ENCODE measurements at places on chromosomes 3 and 15. TPM values are rescaled to one million over a fixed set of nuclear protein-coding genes. Genes with fewer than 3 reads are reported as not detected.

DNA sequence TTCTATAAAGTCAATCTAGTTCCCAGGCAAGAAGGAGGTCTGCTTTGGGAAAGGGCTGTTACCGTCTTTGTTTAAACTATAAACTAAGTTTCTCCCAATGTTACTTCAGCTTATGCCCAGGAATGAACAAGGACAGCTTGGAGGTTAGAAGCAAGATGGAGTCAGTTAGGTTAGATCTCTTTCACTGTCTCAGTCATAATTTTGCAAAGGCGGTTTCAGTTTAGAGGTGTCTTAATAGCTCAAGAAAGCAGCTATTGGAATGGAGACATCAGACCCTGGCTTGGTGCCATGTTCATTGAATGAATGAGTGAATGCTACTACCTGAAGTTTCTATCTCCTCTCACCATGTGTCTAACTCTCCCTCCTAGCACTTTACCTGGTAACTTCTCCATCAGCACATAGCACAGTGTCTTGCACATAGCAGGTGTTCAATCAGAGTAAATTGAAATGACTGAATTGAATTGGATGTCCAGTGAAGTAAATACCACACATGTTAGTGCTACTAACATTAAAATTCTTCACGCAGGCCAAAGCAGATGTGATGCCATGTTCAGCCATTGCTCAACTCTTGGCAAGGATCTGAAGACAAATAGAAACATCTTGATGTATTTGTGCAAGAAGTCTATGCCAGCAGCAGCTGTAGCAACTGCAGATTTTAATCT, 28.2 kb downstream of the CLEC3B start:
- H3K27ac ChIP-seq, result peak overlapping the region; percentile 81
- H3K27me3 ChIP-seq, result no peaks in the 10 kb centered on the region
- H3K36me3 ChIP-seq, result no peaks in the 10 kb centered on the region
- H3K4me3 ChIP-seq, result no peak overlapping the region
- DNase-seq, result no peak
- H3K4me1 ChIP-seq, result peaks cover 37% of the 10 kb centered on the region

DNA sequence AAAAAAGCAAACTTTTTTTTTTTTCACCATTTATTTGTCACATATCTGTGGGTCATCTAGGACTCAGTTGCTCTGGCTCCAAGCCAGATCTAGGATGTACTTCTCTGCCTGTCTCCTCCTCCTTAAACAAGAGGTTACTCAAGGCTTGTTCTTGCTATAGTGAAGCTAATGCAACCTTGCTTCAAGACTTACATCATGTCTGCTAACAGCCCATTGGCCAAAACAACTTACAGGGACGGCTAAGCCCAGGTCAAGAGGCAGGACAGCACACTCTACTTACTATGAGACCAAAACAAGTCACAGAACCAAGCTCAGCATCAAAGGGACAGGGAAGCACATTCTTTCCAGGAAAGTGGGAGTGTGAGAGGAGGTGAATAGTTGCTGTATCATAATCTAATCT, 123.8 kb upstream of the BNIP2 start:
- no peak overlapping the region for H3K4me3 ChIP-seq
- H3K36me3 ChIP-seq, result no peaks in the 10 kb centered on the region
- H3K27me3 ChIP-seq, result peaks cover 13% of the 10 kb centered on the region
- no peaks in the 10 kb centered on the region for H3K4me1 ChIP-seq
- no peak for DNase-seq

- DNase-seq, result no peak
- H3K27me3 ChIP-seq, result peaks cover 12% of the 10 kb centered on the region
- peaks cover 4% of the 10 kb centered on the region for H3K4me1 ChIP-seq
- H3K4me3 ChIP-seq, result no peak overlapping the region
- H3K27ac ChIP-seq, result no peak overlapping the region
These were observed 13.9 kb downstream of the NR1I2 start for GRCh38 chr3:119795849-119796248.

CPA3 gene
- 2.1 TPM for total RNA-seq

GRCh38 chr3:136928240-136928639, 29.5 kb upstream of the IL20RB start:
- no peak overlapping the region for H3K27ac ChIP-seq
- no peak for DNase-seq
- H3K4me1 ChIP-seq, result peaks cover 10% of the 10 kb centered on the region
- no peaks in the 10 kb centered on the region for H3K27me3 ChIP-seq
- H3K36me3 ChIP-seq, result peaks cover 5% of the 10 kb centered on the region

KNL1 gene
- 3.5 TPM for total RNA-seq

DNA sequence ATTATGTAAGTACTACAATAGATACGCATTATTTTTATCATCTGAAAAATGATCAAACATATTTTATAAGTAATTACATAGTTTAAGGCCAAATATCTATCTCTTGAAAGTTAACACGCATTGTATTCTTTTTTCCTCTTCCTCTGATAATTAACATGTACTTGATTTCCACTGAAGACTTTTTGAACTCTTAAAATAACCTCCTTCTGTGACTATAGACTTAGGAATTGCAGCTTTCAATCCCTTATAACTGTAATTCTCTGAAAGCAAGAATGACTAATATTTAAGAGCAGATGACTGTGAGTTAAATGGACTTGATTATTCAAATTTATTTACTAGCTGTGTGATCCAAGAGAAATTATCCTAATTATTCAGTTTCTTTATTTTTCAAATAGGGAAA, 730.6 kb upstream of the NECTIN3 start:
- peaks cover 12% of the 10 kb centered on the region for H3K4me1 ChIP-seq
- DNase-seq, result peak; percentile 60
- H3K36me3 ChIP-seq, result no peaks in the 10 kb centered on the region

- H3K4me3 ChIP-seq, result no peak overlapping the region
- no peaks in the 10 kb centered on the region for H3K4me1 ChIP-seq
- H3K27me3 ChIP-seq, result no peaks in the 10 kb centered on the region
- DNase-seq, result no peak
These were observed 330.2 kb downstream of the OCA2 start for GRCh38 chr15:27768732-27769475.

OTOL1 gene
- total RNA-seq, result not detected

DNA sequence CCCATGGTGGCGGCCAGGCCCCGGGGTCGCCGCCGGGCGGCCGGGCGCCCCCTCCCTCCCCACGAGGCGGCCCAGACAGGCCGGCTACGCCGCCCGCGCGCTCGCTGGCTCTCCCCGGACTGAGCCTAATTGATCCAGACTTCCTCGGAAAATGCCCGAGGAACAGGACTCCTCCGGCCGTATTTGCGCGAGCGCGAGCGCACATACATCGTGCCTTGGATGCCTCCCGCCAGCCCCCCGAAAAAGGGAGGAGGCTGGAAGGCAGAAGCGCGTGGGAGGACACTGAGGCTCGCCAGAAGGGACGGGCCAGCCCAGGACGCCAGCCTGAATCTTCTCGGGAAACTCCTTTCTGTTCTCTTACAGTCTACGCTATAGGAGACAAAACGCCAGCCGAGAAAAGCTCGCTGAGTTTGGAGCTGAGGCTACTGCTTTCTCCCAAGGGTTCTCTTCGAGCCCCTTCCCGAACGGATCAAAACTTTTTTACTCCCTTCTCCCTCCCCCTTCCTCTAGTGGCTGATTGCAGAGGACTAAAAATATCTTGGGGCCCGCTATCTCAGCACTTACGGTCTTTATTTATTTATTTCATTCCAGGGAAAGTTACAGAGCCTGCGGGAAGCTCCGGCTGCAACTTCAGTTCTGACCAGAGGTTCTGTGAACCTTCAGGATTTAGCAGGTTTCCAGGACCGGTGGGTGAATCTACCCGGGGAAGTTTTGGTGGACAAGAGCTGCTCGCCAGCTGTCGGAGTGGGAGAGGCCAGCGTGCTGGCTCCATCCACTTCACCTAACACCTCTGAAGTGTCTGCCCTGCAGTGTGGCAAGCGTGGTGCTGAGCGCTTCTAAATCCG, at the start of gene PDZRN3:
Gene PDZRN3 (minus strand): TSS at position 121 of the 845 bp plus-strand sequence.
- peaks cover 35% of the 10 kb centered on the region for H3K4me1 ChIP-seq
- peak; percentile 95 for DNase-seq

GOLGA8N gene
- total RNA-seq, result 4.7 TPM

- H3K4me1 ChIP-seq, result no peaks in the 10 kb centered on the region
- no peaks in the 10 kb centered on the region for H3K36me3 ChIP-seq
- H3K27ac ChIP-seq, result no peak overlapping the region
- no peak overlapping the region for H3K4me3 ChIP-seq
These were observed 268.9 kb upstream of the KCNMB2 start for GRCh38 chr3:178267158-178267844.

DUOX2 gene
- total RNA-seq, result under 0.01 TPM

C2CD4A gene
- total RNA-seq, result under 0.01 TPM

CHST13 gene
- not detected for total RNA-seq

DNA sequence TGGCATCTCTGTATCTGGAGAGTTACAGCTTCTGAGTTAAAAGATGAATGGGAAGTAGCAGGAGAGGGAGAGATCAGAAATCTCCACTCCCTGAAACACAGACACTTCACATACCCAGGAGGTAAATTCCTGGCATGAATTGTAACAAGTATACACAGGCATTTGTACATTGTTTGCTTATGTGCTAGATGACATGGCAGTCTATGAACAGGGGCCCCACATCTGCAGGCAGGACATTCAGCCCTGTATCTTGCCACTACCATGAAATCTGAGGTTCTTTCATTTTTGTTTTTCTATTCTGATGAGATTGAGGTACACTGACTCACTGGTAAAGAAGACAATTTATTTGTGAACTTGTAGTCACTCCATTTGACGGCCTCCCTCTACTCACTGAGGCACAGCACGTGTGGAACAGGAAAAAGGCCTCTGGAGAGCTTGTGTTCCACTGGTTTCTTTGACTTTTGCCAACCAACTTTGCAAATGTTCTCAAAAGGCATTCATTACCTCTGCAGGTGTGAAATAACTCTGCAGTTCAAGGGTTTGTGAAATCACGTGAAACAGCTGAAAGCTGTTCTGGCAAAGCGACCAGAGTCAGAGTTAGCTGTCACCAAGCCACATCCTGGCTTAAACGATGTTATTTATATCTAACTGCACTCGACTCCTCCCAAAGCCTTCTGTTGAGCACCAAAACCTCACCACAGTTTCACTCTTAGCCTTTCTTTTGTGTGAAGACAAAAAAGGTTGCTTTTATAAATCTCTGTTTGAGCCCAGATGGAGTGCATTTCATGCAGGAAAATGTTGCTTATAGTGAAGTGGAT, 401.3 kb upstream of the CFAP20DC start:
- no peaks in the 10 kb centered on the region for H3K36me3 ChIP-seq
- no peaks in the 10 kb centered on the region for H3K27me3 ChIP-seq
- no peak overlapping the region for H3K27ac ChIP-seq
- no peak for DNase-seq
- no peak overlapping the region for H3K4me3 ChIP-seq
- peaks cover 2% of the 10 kb centered on the region for H3K4me1 ChIP-seq

GOLGA8H gene
- total RNA-seq, result under 0.01 TPM

DNA sequence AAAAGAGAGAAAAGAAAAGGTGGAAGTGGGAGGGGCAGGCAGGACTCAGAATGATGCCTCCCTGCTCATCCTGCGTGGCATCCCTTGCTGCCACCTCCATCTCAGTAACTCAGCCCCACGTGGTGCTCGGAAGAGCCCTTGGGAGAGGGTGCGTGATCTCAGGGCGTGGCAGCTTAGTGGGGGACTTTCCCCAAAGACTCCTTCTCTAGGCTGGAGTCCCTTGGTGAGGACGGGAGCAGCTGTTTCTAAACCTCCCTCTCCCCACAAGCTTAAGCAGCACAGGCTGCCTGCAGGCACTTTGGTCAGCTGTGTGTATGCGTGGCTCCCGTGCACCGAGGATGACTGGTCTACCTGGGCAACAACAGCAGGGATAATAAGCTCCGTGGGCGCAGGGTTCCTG, 7.4 kb upstream of the ANPEP start:
- no peak overlapping the region for H3K4me3 ChIP-seq
- peak overlapping the region; percentile 73 for H3K27ac ChIP-seq
- H3K36me3 ChIP-seq, result no peaks in the 10 kb centered on the region
- no peaks in the 10 kb centered on the region for H3K27me3 ChIP-seq
- H3K4me1 ChIP-seq, result peaks cover 46% of the 10 kb centered on the region

- no peaks in the 10 kb centered on the region for H3K36me3 ChIP-seq
- DNase-seq, result no peak
- H3K4me1 ChIP-seq, result no peaks in the 10 kb centered on the region
- no peak overlapping the region for H3K27ac ChIP-seq
- no peak overlapping the region for H3K4me3 ChIP-seq
These were observed 465.4 kb downstream of the GBE1 start for GRCh38 chr3:81295906-81296577.

DNA sequence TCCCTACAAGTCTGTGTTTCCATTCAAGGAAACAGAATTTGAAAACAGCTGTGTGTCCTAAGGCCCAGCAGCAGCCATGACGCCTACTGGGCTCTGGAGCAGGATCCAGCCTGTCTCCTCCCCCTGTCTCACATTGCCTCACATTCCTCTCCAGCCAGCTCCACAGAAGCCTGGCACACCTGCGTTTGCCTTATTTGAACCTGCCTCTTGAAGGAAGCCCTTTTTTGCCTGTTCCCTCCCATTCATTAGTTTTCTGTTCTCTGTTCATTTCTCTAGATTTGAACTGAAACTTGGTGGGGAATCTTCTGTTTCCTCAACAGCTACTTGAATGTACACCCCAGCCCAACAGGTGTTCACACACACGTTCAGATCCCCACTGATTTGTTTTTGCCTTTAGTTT, 890.5 kb downstream of the TUSC7 start:
- H3K4me1 ChIP-seq, result no peaks in the 10 kb centered on the region
- H3K27ac ChIP-seq, result no peak overlapping the region
- no peak overlapping the region for H3K4me3 ChIP-seq
- no peaks in the 10 kb centered on the region for H3K36me3 ChIP-seq
- no peak for DNase-seq
- H3K27me3 ChIP-seq, result no peaks in the 10 kb centered on the region

DNA sequence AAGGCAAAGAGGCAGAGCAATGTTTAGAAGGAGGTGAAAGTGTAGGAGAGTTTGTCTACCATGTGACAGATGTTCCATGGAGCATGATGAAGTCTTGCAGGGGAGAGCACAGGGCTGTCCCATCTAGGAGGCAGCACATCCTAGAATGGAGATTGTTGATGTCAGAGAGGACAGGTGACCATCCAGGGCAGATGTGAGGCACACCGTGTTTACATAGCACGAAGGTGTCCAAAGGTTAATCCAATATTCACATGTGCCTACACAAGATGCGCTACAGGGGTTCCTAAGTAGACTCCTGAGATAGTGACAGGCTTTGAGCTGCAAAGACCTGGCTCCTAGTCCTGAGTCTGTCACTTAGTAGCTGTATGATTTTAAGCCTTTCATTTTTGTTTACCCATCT, 219.3 kb upstream of the SLCO3A1 start:
- no peak overlapping the region for H3K4me3 ChIP-seq
- H3K36me3 ChIP-seq, result no peaks in the 10 kb centered on the region
- DNase-seq, result no peak

DNA sequence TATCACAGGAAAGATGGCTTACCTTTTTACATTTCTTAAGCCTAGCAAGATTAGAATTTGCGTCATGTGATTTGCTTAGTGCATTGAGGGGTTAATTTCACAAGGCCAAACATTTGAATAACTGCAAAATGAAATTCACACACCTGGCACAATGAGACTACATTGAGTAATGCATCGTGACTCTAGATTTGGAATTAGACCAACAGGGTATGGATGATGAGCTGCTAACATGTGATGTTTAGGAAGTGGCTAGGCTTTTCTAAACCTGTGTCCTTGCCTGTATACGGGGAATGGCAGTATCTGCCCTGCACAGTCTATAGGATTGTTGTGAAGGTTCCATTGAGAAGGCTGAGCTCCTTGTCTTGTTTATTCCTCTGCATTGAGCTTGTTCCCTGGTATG, 160.1 kb downstream of the MFSD1 start:
- no peak for DNase-seq
- H3K36me3 ChIP-seq, result no peaks in the 10 kb centered on the region
- no peaks in the 10 kb centered on the region for H3K27me3 ChIP-seq

Measured in osteoblast (primary cell).